Glomerular endothelial cell (primary cell): ENCODE measurements at places on chromosomes 11 and 22. TPM values are rescaled to one million over a fixed set of nuclear protein-coding genes. Genes with fewer than 3 reads are reported as not detected.

TMEM258 gene
- 57.6 and 76.3 TPM in 2 replicates for total RNA-seq

OR8D4 gene
- total RNA-seq: not detected in 2 replicates

NPTXR gene
- 1.1 and 3.7 TPM in 2 replicates for total RNA-seq

MRGPRE gene
- not detected in 2 replicates for total RNA-seq

C11orf52 gene
- total RNA-seq: 0.18 and 1.1 TPM in 2 replicates

MTMR2 gene
- 30.5 and 37.3 TPM in 2 replicates for total RNA-seq

CD6 gene
- total RNA-seq: 0.15 and 1.6 TPM in 2 replicates

OR2AG2 gene
- 0.15 and 0.18 TPM in 2 replicates for total RNA-seq

BCO2 gene
- 1.3 and 1.9 TPM in 2 replicates for total RNA-seq

NXPE1 gene
- total RNA-seq: not detected in 2 replicates

KRTAP5-10 gene
- total RNA-seq: not detected in 2 replicates

ARHGAP1 gene
- 40.0 and 52.1 TPM in 2 replicates for total RNA-seq

OR52A1 gene
- total RNA-seq: not detected in 2 replicates

OR51I1 gene
- total RNA-seq: not detected in 2 replicates

SYT12 gene
- total RNA-seq: 0.18 TPM in 1 of 2 replicates, not detected in the other

TESMIN gene
- total RNA-seq: 4.0 and 10.8 TPM in 2 replicates

MAML2 gene
- total RNA-seq: 10.7 and 20.0 TPM in 2 replicates

OR8G1 gene
- total RNA-seq: not detected in 2 replicates

CD3E gene
- not detected in 2 replicates for total RNA-seq

SCGB2A2 gene
- total RNA-seq: not detected in 2 replicates

NNMT gene
- 240 and 279 TPM in 2 replicates for total RNA-seq

MRGPRX3 gene
- not detected in 2 replicates for total RNA-seq

APOL1 gene
- 77.0 and 117 TPM in 2 replicates for total RNA-seq

SYCE3 gene
- total RNA-seq: 1.7 and 2.6 TPM in 2 replicates

OR10D3 gene
- not detected in 2 replicates for total RNA-seq

AP5B1 gene
- 15.8 and 18.8 TPM in 2 replicates for total RNA-seq

H19 gene
- 91.3 and 154 TPM in 2 replicates for total RNA-seq

RTN4RL2 gene
- total RNA-seq: 0.23 and 1.5 TPM in 2 replicates

WNT7B gene
- total RNA-seq: 1.5 and 10.9 TPM in 2 replicates

MMP3 gene
- total RNA-seq: not detected in 2 replicates

AHNAK gene
- 562 and 666 TPM in 2 replicates for total RNA-seq

MPZL2 gene
- 9.7 and 31.9 TPM in 2 replicates for total RNA-seq

HBG1 gene
- total RNA-seq: not detected in 2 replicates

PHF5A gene
- 26.1 and 43.8 TPM in 2 replicates for total RNA-seq

TRIM49 gene
- total RNA-seq: not detected in 2 replicates

CCDC34 gene
- total RNA-seq: 3.4 and 6.8 TPM in 2 replicates

MS4A6A gene
- 2.9 and 7.5 TPM in 2 replicates for total RNA-seq

GP1BB gene
- 0.78 and 8.8 TPM in 2 replicates for total RNA-seq

NFAM1 gene
- total RNA-seq: not detected in 2 replicates

GAS2 gene
- 0.58 and 0.88 TPM in 2 replicates for total RNA-seq

FUT4 gene
- 6.7 and 8.7 TPM in 2 replicates for total RNA-seq

P2RX6 gene
- 0.18 TPM in 1 of 2 replicates, not detected in the other for total RNA-seq

SGSM1 gene
- total RNA-seq: 0.18 TPM in 1 of 2 replicates, not detected in the other

HSPB2 gene
- total RNA-seq: 0.10 TPM in 1 of 2 replicates, not detected in the other

CASP5 gene
- not detected in 2 replicates for total RNA-seq

ANGPTL5 gene
- not detected in 2 replicates for total RNA-seq

OTOG gene
- not detected in 2 replicates for total RNA-seq

MB gene
- total RNA-seq: not detected in 2 replicates

RAC2 gene
- total RNA-seq: 126 and 218 TPM in 2 replicates

TSGA10IP gene
- not detected in 2 replicates for total RNA-seq

DDI1 gene
- total RNA-seq: not detected in 2 replicates

RCOR2 gene
- total RNA-seq: 0.29 and 1.1 TPM in 2 replicates
